RPMI7951 (cell line): ENCODE measurements at places on chromosomes 5 and 9.

DNA sequence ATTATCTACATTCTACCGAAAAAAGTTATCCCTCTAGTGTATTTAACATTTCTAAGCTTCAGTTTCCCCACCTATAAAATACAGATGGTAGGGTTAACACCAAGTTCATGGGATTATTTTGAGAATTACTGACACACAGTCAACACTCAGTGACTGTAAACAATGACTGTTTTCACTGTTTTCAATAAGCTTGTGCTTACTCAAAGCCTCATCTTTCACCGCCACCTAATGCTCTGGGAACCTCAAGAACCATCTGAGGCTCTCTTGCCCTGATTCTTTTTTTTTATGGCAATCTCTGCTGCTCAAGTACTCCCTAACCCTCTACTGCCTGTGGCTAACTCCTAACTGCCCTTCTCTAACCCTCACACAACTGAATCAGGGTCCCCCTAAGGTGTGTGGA lies 59.6 kb downstream of the SETX start:
- no peak for DNase-seq

DNA sequence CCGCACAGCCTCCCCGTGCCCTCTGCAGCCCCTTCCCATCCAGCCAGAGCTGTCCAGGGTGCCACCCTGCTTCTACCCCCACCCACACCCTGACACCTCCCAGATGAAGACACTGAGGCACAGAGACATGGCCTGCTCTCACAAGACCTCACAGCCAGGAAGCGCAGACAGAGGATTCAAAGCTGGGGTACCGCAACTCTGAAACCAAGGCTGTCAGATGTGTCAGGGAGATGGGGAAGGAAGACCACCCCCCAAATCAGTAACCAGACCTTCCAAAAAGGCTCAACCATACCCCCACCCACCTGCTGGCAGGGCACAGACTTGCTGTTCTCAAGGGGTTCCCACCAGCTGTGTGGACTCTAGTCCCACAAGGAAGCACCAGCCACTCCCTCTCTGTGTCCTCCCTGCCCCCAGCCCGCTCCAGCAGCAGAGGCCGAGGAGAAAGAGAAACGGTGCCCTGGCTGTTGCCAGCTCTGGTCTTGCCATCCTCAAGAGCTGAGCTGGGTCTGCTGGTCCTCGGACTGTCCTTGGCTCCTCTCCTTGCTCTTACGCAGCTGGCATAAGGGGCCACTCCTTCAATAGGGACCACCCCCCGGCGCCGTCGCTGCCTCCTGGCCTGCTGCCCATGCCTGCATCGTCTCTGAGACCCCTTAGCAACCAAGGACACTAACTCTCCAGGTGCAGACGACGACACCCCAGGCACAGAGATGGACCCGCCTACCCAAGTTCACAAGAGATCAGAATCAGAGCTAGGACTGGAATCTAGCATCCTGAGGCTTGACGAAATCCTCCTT lies 699 bp downstream of the AKNA start:
- peak; percentile 19 for DNase-seq

DNA sequence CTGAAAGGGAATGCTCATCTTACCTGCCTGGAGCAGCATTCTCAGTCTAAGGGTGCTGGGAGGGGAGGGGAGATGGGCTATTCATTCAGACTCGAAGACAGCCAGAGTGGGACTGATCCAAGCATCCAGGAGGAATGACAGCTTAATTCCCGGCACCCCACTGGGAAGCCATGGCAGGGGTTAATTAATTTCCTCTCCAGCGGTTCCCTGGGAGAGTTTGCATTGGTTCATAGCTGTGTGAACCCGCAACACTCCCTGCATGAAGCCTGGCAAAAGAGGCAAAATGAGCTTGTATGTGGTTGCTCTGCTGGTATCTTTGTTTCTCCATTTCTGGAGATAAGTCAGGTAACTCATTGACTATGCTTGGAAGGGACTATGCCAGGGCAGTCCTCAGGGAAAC lies 401.0 kb upstream of the SLC24A2 start:
- DNase-seq, result no peak

- DNase-seq, result no peak
Observed at GRCh38 chr5:142549834-142550233, 136.1 kb downstream of the FGF1 start.

GRCh38 chr5:154520861-154521453 lies 42.9 kb upstream of the HAND1 start:
- DNase-seq, result no peak

GRCh38 chr5:130605234-130605633 lies 559.8 kb downstream of the HINT1 start:
- DNase-seq, result no peak

GRCh38 chr5:156328766-156329165 lies 1.8 kb downstream of the SGCD start:
- no peak for DNase-seq

- peak; percentile 60 for DNase-seq
Observed at GRCh38 chr9:129595311-129595741, 25.6 kb downstream of the C9orf50 start.

GRCh38 chr5:90549729-90550275 lies 8.8 kb upstream of the ADGRV1 start:
- DNase-seq, result no peak

- no peak for DNase-seq
Observed at GRCh38 chr9:136268735-136269134, 23.1 kb upstream of the QSOX2 start.

DNA sequence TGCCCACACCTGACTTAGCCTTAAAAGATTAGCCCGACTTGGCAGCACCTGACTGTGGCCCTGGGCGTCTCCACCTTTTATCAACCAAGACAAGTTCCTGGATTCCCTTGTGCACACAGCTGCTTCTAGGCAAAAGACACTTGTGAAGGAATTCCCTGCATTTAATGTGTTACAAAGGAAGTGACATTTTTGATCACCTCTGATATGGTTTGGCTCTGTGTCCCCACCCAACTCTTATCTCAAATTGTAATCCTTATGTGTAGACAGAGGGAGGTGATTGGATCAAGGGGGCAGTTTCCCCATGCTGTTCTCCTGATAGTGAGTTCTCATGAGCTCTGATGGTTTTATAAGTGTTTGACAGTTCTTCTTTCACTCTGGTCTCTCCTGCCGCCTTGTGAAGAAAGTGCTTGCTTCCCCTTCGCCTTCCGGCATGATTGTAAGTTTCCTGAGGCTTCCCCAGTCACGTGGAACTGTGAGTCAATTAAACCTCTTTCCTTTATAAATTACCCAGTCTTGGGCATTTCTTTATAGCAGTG lies 2.6 kb upstream of the CPEB4 start:
- peak; percentile 43 for DNase-seq

DNA sequence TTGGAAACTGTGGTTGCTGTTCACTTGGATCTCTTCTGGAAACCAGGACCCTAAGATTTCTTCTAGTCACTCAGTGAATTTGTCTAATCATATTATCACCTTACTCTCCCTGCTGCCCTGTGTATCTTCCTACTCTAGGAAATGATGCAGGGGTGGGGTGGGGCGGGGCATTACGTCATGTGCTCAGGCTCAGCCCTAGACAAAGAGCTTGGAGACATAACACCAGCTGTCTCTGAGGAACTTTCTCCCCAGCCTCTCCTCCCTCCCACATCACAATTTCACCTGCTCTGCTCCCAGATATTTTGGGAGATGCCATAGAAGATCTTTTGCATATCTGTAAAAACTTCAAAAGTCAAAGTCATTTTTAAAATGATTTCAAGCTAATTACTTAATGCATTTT lies 470.4 kb downstream of the ZSWIM6 start:
- no peak for DNase-seq

- no peak for DNase-seq
Observed at GRCh38 chr9:99896119-99896518, 10.3 kb upstream of the STX17 start.

DNA sequence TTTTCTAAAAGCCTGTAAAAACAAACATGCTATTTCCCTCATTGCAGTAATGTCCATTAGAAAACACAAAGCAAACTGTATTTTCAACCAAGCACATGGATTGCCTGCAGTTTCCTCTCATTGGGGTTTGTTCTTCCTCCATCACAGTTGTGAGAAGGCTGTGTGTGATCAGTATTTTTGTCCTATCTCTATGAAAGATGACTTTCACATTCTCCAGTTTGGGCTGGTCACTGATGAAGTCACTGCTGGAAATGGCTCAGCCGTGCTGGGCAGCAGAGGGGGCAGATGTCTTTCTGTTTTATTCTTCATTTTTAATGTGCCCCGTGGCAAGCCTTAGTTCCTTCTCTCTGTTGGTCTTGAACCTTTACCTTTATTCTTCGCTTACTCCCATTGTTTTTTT lies 288.9 kb upstream of the MPDZ start:
- DNase-seq, result peak; percentile 8

DNA sequence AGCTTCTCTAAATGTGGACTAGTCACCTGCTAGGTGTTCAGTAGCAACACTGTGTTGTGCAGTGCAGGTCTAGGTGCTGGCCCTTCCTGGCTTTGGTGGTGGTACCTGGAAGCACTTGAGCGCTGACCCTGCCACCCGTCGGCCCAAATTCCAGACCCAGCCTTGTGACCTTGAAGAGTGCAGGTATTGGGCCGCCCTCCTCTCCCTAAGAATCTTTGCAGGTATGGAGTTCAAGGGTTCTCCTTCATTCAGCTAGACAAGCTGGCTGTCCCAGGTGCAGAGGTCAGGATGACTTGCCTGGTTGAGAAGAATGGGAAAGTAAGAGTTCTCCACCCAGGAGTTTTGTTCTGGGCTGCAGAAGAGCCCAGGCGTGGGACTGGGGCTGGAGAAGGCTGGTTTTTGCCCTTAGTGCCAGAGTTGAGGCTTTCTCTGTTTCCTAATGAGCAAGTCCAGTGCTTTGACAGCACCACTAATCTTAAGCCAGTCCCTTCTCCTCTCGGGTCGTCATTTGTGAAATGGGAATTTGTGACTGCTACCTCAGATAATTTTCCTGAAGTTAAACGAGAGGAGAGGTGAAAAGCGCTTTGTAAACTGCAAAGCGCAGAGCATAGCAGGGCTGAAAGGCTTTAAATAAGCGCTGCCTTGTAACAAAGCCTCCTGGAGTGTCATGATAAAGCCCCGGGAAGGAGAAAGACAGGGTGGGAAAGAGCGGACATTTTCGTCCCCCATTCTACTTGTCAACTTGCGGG lies 4.0 kb downstream of the FOXE1 start:
- DNase-seq, result no peak

DNA sequence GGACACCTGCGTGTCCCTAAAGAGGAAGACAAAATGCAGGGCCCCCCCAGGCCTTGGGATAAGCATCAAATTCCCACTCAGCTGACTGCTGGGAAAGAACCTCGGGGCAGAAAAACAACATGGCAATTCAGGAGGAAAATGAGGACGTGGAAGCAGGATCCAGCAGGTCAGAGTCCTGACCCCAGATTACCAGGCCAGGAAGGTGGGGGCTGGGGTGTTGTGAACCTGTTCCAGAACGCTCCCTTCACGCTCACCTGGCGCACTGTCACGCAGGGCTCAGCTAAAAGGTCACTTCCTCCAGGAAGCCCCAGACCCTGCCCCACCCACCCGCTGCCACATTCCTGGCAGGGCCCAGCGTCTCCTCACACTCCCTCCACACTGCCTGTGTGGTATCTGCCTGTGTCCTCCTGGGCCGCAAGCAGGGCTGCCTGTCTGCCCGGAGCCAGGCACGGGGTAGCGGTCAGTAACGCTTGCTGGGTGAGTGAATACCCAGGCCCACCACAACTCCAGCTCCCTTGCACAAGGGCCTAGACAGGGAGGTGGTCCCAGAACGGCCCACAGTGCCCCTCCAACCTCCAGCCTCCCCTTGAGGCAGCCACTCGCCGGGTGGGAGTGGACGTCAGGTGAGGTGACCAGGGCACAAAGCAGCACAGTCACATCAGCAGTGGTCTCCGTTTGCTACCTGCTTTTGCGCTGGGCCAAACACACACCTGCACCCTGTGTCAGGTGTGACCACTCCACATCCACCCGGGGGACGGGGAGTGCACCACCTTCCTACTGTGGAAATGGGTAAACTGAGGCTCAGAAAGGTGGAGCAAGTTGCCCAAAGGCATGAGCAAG lies 18.1 kb downstream of the VAV2 start:
- no peak for DNase-seq

- no peak for DNase-seq
Observed at GRCh38 chr9:76478226-76478625, 19.2 kb downstream of the GCNT1 start.

GRCh38 chr5:171162165-171162564 lies 146.9 kb upstream of the TLX3 start:
- DNase-seq, result no peak

GRCh38 chr5:143401227-143402016 lies 2.1 kb downstream of the NR3C1 start:
- DNase-seq, result no peak

DNA sequence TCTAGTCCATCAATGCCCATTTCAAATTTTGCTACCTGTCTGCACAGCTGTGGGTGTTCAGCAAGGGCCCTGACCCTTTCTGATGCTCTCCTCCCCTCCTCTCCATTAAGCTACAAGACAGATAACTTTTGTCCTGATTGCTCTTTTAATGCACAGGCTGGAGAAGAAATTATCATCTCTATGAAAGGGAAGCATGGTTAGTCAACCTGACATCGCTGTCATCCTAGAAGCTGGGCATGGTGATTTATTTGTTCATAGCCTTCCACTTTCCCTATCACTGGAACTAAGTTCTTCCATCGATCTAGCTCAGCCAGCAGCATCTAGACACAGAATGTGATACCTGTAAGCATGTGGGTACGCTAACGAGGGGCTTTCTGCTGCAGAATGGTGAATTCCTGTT lies 50.1 kb downstream of the SLIT3 start:
- no peak for DNase-seq

DNA sequence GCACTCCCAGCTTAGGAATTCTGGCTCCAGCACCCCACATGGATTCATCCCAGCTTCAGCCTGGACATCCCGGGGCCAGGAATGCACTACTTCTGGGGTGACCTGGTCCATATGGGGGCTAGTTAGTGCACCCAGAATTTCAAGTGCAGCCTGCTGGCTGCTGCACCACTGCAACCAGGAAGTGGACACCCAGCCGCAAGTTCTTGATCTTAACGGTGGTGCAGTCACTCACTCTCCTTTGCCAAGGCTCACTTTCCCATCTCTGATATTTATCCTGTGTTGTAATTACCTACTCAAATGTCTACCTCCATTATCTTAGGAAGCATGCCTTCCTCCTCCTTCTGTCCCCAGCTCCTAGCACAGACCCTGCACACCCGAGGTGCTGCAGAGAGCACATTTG lies 26.2 kb upstream of the RAB14 start:
- DNase-seq, result no peak

DNA sequence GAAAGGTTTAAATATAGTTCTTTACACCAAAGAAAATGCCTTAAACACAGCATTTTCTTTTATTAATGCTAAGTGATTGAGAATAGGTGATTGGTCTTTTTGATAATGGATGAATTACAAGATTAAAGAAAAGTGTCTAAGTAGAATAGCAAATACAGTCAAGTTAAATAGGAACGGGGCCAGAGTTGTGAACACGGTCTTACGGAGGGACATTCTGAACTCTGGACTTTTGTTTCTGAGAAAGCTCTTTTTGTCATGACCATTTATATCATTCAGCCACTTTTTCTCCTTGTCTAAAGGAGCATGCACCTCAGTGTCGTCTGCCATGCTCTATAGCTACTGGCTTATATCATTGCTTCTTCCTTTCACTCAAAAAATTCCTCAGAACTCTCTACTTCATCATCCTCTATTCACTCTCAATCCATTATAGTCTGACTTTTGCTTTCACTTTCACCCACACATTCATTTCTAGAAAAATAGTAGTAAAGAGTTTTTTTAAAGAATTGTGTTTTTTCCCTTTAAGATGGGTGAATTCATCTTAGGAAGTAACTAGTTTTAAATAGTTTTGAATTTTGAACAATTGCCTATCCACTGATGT lies 263.0 kb upstream of the FBXL7 start:
- no peak for DNase-seq
